ENCODE measurements at places on chromosomes 1 and 21. TPM values are rescaled to one million over a fixed set of nuclear protein-coding genes. Genes with fewer than 3 reads are reported as not detected.

Gene SYCP1
- not detected for total RNA-seq

DNA sequence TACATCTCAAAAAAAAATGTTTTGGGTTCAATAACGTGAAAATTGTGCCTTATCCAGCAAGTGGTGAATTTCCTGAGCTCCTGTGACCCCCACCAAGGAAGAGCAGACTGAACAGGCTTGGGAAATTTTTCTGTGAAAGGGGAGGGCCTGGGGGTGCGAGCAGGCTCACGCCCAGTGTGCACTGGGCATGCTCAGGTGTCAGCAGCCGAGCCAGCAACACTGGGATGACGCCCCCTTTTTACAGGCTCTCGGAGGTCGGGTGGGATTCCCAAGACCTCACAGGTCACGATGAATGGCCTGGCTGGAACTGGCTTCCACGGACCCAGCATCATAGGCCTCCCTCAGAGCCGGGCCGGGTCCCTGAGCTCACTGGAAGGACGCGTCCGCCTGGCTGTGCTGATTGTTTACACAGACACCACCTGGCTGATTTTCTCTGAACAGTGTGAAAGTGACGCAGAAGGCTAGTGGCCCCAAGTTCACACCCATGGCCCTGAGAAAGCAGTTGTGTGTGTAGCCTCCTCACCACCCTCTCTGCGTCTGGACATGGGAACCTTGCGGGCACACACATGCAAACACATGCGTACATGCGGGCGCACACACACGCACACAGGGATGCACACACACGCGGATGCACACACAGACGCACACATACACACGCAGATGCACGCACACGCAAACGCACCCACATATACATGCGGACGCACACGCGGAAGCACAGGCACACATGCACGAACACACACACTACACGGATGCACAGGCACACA, 9.2 kb downstream of the CSTB start:
- no peak for DNase-seq

- peak; percentile 60 for DNase-seq
Observed at GRCh38 chr1:201739492-201740085, 89.4 kb upstream of the IPO9 start.

DNA sequence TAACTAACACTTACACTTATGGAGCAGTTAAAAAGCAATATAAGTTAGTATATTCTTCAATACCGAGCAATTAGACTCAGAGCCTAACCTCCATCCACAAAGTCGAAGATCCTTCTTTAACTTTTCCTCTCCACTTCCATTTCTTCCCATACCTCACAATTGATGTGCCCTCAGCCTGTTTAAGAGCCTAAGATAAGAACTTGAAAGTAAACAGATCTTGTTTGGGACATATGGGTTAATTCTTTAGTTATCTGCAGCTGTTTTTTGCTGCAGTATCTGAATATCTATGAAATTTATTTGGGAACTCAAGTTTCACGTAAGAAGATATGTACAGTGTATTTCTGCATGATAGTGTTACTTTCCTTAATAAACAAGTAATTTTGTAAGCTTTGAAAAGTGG, 51.5 kb downstream of the MIGA1 start:
- no peak for DNase-seq

- DNase-seq = no peak
Observed at GRCh38 chr1:107793896-107794453, 171.0 kb downstream of the VAV3 start.

All from frontal cortex (tissue), 4 donors.